Naive thymus-derived CD4-positive, alpha-beta T cell (primary cell): ENCODE measurements at places on chromosomes 4 and X. TPM values are rescaled to one million over a fixed set of nuclear protein-coding genes. Genes with fewer than 3 reads are reported as not detected.

The RAB9B gene
- total RNA-seq: 0.40 TPM

The KDR gene
- total RNA-seq: not detected

The DMRTC1 gene
- 0.96 TPM for total RNA-seq

The UCHL1 gene
- total RNA-seq: not detected

The ADH1C gene
- not detected for total RNA-seq

The MRPL1 gene
- 37.9 and 39.6 TPM in 2 replicates for total RNA-seq

The FOXP3 gene
- total RNA-seq: 0.76 TPM

The TRIM2 gene
- total RNA-seq: 0.12 and 0.20 TPM in 2 replicates

The DGAT2L6 gene
- not detected for total RNA-seq

The C4orf54 gene
- total RNA-seq: not detected

The CCNQ gene
- total RNA-seq: 23.7 TPM

The SPATA18 gene
- 0.34 and 0.59 TPM in 2 replicates for total RNA-seq

The BMPR1B gene
- 0.10 TPM for total RNA-seq

The TTC29 gene
- not detected for total RNA-seq

The ETDA gene
- not detected in 2 replicates for total RNA-seq

The VCX3A gene
- not detected for total RNA-seq

The CPXCR1 gene
- not detected for total RNA-seq

The FHIP1A gene
- 0.05 TPM in 1 of 2 replicates, not detected in the other for total RNA-seq

The NKX3-2 gene
- total RNA-seq: not detected

The SPOCK3 gene
- total RNA-seq: not detected in 2 replicates

The CRMP1 gene
- total RNA-seq: not detected

The SORCS2 gene
- total RNA-seq: not detected

The NFXL1 gene
- total RNA-seq: 13.1 and 13.2 TPM in 2 replicates

The DNAAF6 gene
- not detected for total RNA-seq

The USP51 gene
- total RNA-seq: 4.9 TPM

The ZNF718 gene
- total RNA-seq: 10.3 and 11.4 TPM in 2 replicates
